Upper lobe of left lung (tissue), 6 donors: ENCODE measurements at places on chromosomes 2 and 18. TPM values are rescaled to one million over a fixed set of nuclear protein-coding genes. Genes with fewer than 3 reads are reported as not detected.

GRCh38 chr2:76009484-76009883, 298.8 kb upstream of the GCFC2 start:
- DNase-seq: no peak

POTEC gene
- total RNA-seq: not detected

MAL gene
- total RNA-seq: 4.4 TPM

UNC80 gene
- total RNA-seq: 0.13 TPM

GBX2 gene
- not detected for total RNA-seq

GRCh38 chr2:63837036-63837594, 4.6 kb upstream of the UGP2 start:
- no peak for DNase-seq

GRCh38 chr2:44547718-44548117, 186.0 kb downstream of the CAMKMT start:
- DNase-seq: no peak

DNA sequence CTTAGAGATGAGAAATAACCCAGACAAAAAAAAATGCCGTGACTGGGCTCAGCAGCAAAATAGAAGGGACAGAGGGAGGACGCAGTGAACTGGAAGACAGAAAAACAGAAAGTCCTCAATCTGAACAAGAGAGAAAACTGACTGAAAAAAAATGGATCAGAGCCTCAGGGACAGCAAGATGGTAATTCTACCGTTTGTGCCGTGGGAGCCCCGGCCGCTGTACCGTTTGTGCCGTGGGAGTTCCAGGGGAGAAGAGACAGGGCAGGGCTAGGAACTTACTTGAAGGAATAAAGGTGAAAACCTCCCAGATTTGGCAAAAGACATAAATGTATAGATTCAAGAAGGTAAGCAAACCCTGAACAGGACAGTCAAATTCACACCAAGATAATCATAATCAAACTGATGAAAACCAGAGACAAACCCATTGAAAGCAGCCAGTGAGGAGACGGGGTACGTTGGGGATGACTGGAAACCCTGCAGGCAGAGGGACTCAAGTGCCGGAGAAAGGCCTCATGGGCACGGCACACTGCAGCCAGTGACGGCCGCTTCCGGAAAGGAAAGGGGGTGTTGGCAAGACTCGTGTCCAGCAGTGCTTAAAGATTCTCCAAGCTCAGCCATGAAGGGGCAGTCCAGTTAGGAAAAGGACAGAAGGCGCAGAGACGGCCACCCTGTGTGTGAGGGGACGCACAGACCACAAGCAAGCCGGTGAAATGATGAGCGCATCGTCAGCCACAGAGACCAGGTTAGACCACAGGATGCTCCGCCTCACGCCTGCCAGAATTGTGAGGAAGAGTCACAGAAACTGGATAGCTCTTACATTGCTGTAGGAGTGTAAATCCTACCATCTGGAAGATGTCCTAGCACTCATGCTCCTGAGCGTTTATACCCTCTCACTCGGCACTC, 40.0 kb upstream of the NFATC1 start:
- no peak for DNase-seq

DNA sequence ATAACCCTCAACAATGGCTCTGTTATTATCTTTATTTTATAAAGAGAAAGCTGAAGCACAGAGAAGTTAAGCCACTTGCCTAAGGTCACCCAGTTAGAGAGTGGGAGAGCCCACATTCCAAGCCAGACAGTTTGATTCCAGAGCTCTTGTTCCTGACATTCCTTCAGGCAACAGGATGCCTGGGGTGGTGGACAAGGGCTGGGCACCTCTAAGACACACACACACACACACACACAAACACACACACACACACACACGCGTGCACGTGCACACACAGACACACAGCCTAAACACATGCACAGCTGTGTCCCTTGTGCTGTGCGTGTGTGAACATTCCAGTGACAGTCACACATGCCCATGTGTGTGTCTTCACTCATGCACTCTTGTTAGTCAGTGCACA, 26.4 kb downstream of the CELF4 start:
- DNase-seq: no peak
